ENCODE measurements at places on chromosomes 3 and 15. TPM values are rescaled to one million over a fixed set of nuclear protein-coding genes. Genes with fewer than 3 reads are reported as not detected.

PSTPIP1 gene
- total RNA-seq, result not detected

HRG gene
- not detected for total RNA-seq

DUOXA1 gene
- not detected for total RNA-seq

IQCH gene
- total RNA-seq, result 4.3 TPM
